ENCODE measurements at places on chromosomes 4 and X.
A peak's percentile ranks its signal among the peaks of the same experiment; 100 is the strongest.

GRCh38 chr4:66959207-66959606 is 586.1 kb downstream of the CENPC start:
- DNase-seq = no peak
- H3K27me3 ChIP-seq = no peaks in the 10 kb centered on the region
- no peaks in the 10 kb centered on the region for H3K36me3 ChIP-seq
- no peak overlapping the region for H3K4me3 ChIP-seq

DNA sequence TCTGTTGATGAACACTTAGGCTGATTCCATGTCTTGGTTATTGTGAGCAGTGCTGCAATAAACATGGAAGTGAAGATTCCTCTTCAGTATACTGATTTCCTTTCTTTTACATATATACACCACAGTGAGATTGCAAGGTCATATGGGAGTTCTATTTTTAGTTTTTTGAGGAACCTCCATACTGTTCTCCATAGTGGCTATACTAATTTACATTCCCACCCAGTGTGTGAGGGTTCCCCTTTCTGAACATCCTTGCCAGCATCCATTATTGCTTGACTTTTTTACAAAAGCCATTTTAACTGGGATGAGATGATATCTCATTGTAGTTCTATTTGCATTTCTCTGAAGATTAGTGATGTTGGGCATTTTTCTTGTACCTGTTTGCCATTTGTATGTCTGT is 80.5 kb upstream of the GALNT7 start:
- H3K27me3 ChIP-seq = no peaks in the 10 kb centered on the region
- H3K4me3 ChIP-seq = no peak overlapping the region
- DNase-seq = no peak
- no peaks in the 10 kb centered on the region for H3K4me1 ChIP-seq
- H3K36me3 ChIP-seq = no peaks in the 10 kb centered on the region

GRCh38 chr4:5650040-5650439 is 58.3 kb downstream of the EVC2 start:
- no peaks in the 10 kb centered on the region for H3K27me3 ChIP-seq
- no peaks in the 10 kb centered on the region for H3K4me1 ChIP-seq

GRCh38 chr4:2852481-2852921 is 8.9 kb downstream of the ADD1 start:
- peaks cover 42% of the 10 kb centered on the region for H3K4me1 ChIP-seq
- H3K4me3 ChIP-seq = no peak overlapping the region
- peaks cover 3% of the 10 kb centered on the region for H3K36me3 ChIP-seq

- H3K27me3 ChIP-seq = no peaks in the 10 kb centered on the region
- H3K36me3 ChIP-seq = no peaks in the 10 kb centered on the region
- H3K4me1 ChIP-seq = no peaks in the 10 kb centered on the region
- H3K27ac ChIP-seq = no peak overlapping the region
- no peak overlapping the region for H3K4me3 ChIP-seq
- no peak for DNase-seq
Measured at GRCh38 chr4:124025428-124025827, 628.8 kb downstream of the SPRY1 start.

- no peak for DNase-seq
- H3K27ac ChIP-seq = no peak overlapping the region
- H3K27me3 ChIP-seq = no peaks in the 10 kb centered on the region
- no peaks in the 10 kb centered on the region for H3K36me3 ChIP-seq
Measured at GRCh38 chr4:105283501-105283900, 136.8 kb downstream of the TET2 start.

GRCh38 chr4:38462367-38463055 is 201.5 kb upstream of the KLF3 start:
- no peaks in the 10 kb centered on the region for H3K4me1 ChIP-seq
- H3K27me3 ChIP-seq = no peaks in the 10 kb centered on the region
- no peak overlapping the region for H3K4me3 ChIP-seq

DNA sequence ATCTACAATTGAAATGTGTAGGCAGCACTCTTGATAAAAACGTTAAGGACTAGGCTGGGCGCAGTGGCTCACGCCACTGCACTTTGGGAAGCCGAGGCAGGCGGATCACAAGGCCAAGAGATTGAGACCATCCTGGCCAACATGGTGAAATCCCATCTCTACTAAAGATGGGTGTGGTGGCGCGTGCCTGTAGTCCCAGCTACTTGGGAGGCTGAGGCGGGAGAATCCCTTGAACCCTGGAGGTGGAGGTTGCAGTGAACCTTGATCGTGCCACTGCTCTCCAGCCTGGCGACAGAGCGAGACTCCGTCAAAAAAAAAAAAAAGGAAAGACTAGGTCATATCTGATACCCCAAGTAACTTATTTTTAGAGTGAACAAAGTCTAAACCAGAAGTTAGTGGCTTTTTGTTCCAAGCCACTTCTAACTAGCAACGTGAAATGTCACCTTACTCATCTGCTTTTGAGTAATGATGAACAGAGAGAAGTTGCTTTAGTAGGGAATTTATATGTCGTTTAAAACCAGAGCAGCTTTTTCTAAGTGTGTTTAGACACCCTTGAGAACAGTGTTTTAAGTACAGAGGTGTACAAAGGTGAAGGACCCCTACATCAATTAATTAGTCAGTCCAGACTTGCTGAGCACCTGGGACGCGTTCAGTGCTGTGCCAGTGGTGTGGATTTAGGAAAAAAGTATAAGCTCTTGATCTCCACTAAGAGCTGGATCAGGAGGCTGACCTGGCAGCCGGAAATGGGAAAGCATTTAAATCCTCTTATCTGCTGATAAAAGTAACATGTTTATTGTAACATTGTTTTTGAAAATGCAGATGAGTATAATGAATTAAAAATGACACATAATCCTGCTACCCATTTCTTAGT is 23.5 kb downstream of the SPRY1 start:
- no peaks in the 10 kb centered on the region for H3K27me3 ChIP-seq
- peak; percentile 61 for DNase-seq
- no peaks in the 10 kb centered on the region for H3K36me3 ChIP-seq

DNA sequence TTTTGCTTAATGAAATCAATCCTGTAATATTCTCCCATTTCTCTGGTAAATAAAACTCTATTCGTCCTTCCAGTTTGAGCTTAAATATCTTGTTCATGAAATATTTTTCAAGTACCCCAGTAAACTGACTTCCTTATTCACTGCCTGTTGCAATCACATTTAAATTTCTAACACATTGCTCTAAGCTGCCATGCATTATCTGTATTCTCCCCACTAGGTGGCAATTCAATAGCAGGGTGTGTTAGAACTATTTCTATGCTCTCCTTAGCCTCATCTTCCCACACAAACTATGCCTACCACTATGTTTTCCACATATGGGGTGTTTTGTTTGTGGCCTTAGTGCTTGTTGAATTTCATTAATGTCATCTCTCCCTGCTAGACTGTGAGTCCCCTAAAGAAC is 377.1 kb upstream of the HS3ST1 start:
- DNase-seq = peak; percentile 74
- no peaks in the 10 kb centered on the region for H3K27me3 ChIP-seq
- no peak overlapping the region for H3K27ac ChIP-seq
- H3K4me3 ChIP-seq = no peak overlapping the region
- H3K4me1 ChIP-seq = no peaks in the 10 kb centered on the region
- H3K36me3 ChIP-seq = no peaks in the 10 kb centered on the region

GRCh38 chr4:145760961-145761929 is 81.3 kb downstream of the C4orf51 start:
- DNase-seq = no peak
- H3K36me3 ChIP-seq = peaks cover 62% of the 10 kb centered on the region
- H3K4me1 ChIP-seq = peaks cover 8% of the 10 kb centered on the region
- H3K27ac ChIP-seq = no peak overlapping the region
- no peak overlapping the region for H3K4me3 ChIP-seq

DNA sequence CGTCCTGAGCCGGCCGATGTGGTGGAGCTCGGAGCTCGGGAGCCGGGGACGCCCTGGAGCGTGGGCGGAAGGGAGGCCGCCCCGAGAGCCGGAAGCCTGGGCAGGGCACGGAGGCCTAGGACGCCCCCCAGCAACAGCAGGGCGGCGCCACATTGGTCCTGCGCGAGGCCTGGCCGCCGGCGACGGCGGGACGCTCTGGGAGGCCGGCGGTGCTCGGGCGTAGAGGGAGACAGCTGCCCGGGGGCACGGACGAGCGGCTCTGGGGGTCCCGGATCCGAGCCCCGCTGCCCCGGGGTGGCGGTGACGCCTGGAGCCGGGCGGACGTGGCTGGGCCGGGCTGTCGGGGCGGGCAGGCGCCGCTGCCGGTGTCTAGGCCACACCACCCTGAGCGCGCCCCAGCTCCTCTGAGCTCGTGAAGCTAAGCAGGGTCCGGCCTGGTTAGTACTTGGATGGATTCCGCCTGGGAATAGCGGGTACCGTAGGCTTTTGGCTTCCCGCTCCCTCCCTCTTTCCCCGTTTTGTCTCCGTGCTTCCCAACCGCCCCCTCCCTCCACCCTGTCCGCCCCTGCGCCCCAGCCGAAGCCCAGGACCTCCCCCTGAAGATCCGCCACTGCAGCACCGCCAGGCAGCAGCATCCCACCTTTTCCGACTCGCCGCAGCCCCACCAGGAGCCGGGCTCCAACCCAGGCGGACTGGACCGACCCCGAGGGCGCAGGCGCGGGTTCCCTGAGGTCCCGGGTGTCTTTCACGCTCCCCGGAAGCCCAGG is 12.1 kb downstream of the FRG2 start:
- peak overlapping the region; percentile 51 for H3K4me3 ChIP-seq
- peaks cover 32% of the 10 kb centered on the region for H3K27me3 ChIP-seq
- no peak for DNase-seq
- H3K36me3 ChIP-seq = no peaks in the 10 kb centered on the region
- no peaks in the 10 kb centered on the region for H3K4me1 ChIP-seq

DNA sequence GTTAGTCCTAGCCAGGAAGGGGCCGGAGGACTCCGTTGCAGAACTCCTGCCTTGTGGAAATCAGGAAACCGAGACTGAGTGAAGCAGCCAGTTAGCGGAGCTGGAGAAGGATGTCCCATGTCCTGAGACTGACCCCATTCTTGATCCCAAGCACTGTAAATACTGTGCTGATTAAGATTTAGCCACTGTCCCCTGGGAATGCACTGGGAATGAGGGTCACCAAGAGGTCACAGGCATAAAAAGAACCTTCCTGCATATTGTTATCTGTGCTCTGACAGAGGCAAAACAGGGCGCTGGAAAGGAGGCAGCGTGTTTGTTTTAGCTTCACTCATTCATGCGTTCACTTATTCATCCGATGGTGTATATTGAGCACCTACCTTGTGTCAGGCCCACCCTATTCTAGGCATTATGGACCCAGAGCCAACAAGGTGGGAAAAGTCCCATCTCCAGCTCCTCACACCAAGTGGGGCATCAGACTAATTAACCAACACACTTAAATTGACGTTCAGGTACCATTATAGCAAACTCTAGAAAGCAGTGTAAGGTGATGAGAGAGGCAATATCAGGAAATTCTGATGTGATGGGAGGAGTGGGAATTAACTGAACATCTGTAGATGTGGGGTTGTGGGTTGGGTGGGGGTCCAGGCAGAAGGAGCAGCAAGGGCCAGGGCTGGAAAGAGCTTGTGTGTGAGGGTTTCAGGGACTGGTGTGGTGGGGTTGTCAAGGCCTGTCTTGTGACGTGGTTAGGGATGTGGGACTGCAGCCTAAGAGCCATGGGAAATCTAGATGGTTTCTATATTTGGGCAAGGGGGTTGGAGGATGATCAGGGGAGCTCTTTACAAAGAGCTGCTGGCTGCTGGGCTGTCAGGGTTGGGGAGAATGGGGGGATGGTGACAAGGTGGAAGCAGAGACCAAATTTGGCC is 10.6 kb upstream of the SLC2A9 start:
- no peaks in the 10 kb centered on the region for H3K36me3 ChIP-seq
- no peak overlapping the region for H3K27ac ChIP-seq
- DNase-seq = no peak
- H3K4me3 ChIP-seq = no peak overlapping the region
- peaks cover 13% of the 10 kb centered on the region for H3K4me1 ChIP-seq
- H3K27me3 ChIP-seq = peaks cover 2% of the 10 kb centered on the region

- H3K4me1 ChIP-seq = no peaks in the 10 kb centered on the region
- DNase-seq = no peak
- H3K27ac ChIP-seq = no peak overlapping the region
- H3K36me3 ChIP-seq = no peaks in the 10 kb centered on the region
- H3K4me3 ChIP-seq = no peak overlapping the region
Measured at GRCh38 chr4:14294611-14295010, 667.1 kb upstream of the BOD1L1 start.

GRCh38 chrX:71852182-71852581 is 58.5 kb upstream of the NHSL2 start:
- no peak overlapping the region for H3K4me3 ChIP-seq
- H3K36me3 ChIP-seq = no peaks in the 10 kb centered on the region
- no peak overlapping the region for H3K27ac ChIP-seq
- no peak for DNase-seq
- H3K4me1 ChIP-seq = no peaks in the 10 kb centered on the region

- no peak overlapping the region for H3K27ac ChIP-seq
- no peaks in the 10 kb centered on the region for H3K27me3 ChIP-seq
- peaks cover 15% of the 10 kb centered on the region for H3K4me1 ChIP-seq
- H3K36me3 ChIP-seq = no peaks in the 10 kb centered on the region
- H3K4me3 ChIP-seq = no peak overlapping the region
- peak; percentile 63 for DNase-seq
Measured at GRCh38 chrX:42943051-42943974, 165.3 kb upstream of the PPP1R2C start.

DNA sequence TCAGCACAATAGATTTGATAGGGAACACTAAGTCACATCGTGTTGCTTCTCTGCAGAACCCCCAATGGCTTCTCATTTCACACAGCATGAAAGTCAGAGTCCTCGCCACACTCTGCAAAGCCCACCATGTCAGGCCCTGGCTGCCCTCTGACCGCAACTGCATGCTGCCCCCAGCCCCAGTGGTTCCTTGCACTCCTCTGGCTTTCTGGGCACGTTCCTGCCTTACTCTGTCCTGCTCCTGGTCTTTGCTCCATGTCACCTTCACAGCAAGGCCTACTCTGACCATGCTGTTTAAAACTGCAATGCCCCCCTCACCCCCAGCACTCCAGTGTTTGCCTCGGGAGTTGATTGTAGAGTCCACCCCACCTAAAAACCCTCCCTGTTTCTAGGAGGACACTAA is 78.1 kb downstream of the EVC start:
- H3K4me3 ChIP-seq = no peak overlapping the region
- H3K27me3 ChIP-seq = no peaks in the 10 kb centered on the region
- no peak for DNase-seq
- H3K4me1 ChIP-seq = no peaks in the 10 kb centered on the region

DNA sequence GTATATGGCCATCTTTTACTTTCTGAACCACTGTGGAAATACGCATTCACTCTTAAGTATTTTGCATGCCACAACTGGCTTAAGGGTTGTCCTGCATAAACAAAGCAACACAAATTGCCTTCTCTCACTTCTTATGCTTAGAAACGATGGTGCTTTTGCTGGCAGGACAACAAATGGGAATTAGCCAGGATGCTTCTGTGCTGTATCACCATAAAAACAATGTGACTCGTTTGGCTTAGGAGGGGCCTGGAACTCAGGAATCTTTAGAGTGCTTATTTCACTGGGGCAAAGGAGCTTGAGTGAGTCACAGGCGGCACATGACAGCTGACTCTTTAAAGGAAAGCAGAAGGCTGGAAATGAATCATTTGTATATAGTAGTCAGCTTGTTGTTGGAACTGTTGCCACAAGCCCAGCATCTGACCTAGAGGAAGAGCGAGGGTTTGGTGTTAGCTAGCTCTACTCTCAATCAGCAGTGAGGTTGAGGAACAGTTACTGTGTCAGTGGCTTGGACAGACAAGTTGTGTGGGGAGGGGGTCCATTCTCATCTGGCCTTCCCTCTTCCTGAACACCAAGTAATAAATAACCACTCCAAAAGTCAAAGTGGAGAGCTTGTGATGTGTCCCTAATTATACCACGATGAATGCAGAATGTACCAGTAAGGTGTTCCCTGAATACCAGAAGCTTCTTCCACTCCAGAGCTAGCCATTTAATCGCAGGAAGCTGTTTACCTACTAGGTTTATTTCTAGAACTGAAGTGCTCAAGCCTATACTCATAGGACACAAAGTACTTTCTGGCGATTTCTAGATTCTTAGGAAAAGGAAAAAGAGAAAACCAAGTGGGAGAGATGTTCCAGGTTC is 293.1 kb downstream of the CAMK2D start:
- no peaks in the 10 kb centered on the region for H3K36me3 ChIP-seq
- H3K27me3 ChIP-seq = no peaks in the 10 kb centered on the region
- no peak overlapping the region for H3K4me3 ChIP-seq
- no peaks in the 10 kb centered on the region for H3K4me1 ChIP-seq

Measured in common myeloid progenitor, CD34-positive (primary cell).